ENCODE measurements at places on chromosomes 1 and 21.

DNA sequence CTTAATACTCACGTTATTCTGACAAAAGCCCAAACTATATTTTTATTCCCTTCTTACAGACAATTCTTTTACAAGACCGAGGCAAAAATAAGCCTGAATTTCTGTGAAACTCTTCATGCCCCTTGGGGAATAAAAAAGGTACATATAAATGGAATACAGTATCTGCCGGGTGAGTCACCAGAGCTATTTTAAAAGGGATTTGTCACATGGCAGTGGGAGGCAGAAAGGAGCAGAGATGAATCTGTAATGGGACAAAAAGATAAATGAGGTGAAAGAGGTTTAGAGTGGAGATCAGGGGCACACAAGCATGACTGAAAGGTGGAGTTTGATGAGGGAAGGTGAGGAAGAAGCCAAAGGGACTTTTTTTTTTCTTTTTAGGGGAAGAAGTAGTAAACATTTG lies 8.8 kb downstream of the XCL1 start:
- DNase-seq = no peak

DNA sequence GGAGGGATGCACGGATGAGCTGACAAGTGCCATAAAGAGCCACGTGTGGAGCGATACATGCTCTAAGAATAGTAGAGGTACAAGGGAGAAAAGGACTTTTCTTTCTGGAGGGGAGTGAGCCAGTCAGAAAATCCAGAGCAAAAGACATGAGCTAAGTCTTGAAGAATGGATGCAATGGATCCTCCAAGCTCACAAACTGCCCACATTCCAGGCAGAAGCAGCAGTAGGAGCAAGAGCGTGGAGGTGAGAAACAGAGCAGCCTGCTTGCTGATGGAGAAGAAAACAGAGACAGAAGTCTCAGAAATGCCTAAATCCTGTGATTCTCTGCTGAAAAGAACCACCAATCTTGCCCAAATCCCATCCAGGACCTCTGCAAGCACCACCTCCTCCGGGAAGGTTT lies 78.2 kb upstream of the RALGPS2 start:
- no peak for DNase-seq

DNA sequence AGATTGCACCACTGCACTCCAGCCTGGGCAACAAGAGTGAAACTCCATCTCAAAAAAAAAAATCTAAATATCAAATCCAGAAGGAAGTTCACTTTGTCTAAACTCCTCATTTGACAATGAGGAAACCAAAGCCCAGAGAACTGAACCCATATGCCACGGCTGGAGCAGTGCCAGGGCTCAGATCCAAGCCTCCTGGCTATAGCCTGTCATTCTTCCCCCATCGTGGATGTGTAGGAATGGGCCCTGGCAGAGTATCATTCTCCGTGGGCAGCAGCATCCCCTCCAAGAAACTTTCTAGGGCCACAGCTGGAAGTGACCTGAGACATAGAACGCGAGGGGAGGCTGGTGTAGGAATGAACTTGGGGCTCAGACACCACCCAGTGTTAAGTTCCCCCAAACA lies 47.2 kb downstream of the CAPN9 start:
- no peak for DNase-seq

- no peak for DNase-seq
Observed at GRCh38 chr1:239826211-239826610, 265.5 kb upstream of the FMN2 start.

- DNase-seq = no peak
Observed at GRCh38 chr1:173248247-173248940, 41.3 kb upstream of the TNFSF4 start.

DNA sequence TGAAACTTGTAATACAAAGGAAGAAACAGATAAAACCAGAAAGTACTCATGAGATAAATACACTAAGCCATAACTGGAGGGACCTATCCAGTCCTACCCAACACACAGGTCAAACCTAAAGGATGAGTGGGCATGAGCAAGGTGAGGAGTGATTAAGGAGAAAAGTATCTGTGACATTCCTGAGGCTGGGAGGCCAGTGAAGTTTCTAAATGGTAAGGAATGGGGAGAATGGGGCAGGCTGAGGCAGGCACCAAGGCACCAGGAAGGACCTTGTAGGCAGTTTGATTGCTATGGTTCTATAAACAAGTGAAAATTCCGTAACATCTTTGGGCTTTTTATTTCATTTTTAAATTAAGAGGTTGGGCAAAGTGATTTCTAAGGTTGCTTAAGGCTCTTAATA lies 10.4 kb downstream of the DDX59 start:
- no peak for DNase-seq

DNA sequence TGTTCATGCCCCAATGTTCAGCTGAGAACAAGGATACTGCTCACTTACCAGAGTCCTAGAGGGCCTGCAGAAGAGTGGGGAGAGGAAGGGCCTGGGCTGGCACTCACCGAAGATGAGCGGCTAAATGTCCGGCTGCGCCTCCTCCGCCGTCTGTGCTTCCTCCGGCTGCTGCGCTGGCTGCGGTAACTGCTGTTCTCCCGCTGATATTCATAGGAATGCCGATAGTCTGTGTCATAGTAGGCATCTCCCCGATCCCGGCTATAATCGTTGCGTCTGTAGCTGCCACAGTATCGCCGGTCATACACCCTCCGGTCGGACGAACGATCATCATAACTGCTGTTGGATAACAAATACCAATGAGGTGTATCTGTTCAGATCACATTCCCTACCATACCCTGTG lies 3.9 kb downstream of the CLK2 start:
- no peak for DNase-seq

DNA sequence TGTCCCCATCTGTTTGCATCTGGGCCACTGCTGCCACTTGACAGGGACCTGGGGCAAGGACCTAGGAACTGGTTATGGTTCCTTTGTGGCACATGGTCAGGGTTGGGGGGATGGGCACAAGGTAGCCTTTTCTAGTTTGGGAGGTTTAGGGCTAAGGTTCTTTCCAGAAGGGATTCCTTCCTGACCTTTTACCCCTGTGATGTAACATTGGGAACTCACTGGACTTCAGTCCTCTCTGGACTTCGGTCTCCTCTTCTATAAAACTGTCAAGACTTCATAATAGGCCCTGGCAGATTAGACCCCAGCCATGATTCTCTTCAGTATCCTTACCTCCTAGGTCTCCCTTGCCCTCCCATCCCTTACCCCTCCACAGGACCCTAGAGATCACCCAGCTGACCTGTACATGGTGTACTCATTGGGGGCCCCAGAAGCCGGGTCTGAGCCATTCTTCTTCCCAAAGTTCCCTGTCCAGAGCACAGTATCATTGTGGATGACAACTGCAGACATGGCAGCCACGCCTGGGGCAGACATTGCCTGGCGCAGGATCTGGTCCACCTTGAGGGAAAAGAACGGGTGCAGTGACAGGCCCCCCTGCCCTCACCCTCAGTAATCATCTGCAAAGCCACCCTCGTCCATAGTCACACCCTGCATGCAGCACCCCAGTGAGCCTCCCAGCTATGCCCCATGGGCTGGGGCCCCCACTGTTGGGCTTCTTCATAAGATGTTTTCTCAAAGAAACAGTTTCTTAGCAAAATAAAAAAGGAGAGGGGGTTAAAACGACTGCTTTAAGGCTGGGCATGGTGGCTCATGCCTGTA lies 12.9 kb downstream of the LACTBL1 start:
- DNase-seq = no peak

All from 8988T (cell line).